Breast epithelium (tissue), 4 donors: ENCODE measurements at places on chromosomes 13 and 19.
A peak's percentile ranks its signal among the peaks of the same experiment; 100 is the strongest.

GRCh38 chr19:5507065-5507909 is 52.1 kb downstream of the ZNRF4 start:
- no peak for DNase-seq

DNA sequence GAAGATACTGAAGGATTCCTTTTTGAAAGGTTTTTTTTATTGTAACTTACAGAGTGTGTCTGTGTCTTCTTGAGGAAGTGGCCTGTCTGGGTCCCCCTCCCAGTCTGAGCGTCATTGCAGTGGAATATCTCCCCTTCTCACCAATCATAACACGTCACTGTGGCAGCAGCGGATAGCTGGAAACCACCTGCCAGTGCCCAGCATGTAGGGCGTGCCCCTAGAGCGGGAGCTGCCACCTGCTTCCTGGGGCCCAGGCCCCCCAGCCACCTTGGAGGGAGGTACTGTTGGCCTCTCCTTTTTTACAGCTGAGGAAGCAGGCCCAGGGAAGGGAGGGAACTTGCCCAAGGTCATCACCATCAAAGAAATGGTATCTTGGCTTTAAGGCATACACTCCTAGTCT is 4.6 kb upstream of the DNM2 start:
- DNase-seq: no peak

- no peak for DNase-seq
Observed at GRCh38 chr13:46213242-46213641, 1.5 kb downstream of the LRRC63 start.

DNA sequence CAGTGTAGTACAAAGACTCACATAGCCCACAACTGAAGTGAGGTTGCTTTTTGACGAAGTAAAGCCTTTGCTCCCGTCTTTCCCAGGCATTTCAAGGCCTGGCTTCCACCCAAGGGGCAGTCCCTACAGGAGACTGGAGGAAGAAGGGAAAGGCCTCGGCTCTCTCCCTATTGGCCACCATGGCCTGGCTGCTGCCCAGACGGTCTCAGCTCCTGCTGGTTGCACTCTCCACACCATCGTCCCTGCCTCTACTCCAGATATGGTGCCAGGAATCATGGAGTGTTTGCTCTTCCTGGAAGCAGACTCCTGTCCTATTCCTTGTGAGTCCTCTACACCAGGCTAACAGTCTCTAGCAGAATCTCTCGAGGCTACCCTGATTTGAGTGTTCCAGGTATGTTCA is 124.1 kb upstream of the UQCRFS1 start:
- DNase-seq: no peak

- DNase-seq: no peak
Observed at GRCh38 chr19:55248704-55249103, 10.1 kb downstream of the PPP6R1 start.

DNA sequence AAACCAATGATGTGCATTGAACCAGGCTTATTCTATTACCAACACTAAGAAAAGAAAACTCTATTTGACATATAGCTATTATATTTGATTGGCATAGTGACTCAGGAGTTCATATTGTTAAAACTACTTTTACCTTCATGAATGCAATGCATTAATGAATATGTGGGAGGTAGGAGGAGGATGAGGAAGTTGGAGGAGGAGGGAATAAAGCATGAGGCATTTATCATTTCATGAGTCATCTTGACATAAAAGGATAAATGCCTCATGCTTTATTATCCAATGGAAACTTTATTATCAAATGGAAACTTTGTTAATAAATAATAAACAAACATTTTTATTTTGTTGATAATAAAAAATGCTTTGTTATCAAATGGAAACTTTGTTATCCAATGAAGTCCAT is 116.5 kb downstream of the SPRY2 start:
- no peak for DNase-seq

GRCh38 chr19:37997911-37998344 is 90.9 kb downstream of the SIPA1L3 start:
- DNase-seq: no peak

GRCh38 chr13:76697288-76697687 is 188.9 kb downstream of the KCTD12 start:
- no peak for DNase-seq

DNA sequence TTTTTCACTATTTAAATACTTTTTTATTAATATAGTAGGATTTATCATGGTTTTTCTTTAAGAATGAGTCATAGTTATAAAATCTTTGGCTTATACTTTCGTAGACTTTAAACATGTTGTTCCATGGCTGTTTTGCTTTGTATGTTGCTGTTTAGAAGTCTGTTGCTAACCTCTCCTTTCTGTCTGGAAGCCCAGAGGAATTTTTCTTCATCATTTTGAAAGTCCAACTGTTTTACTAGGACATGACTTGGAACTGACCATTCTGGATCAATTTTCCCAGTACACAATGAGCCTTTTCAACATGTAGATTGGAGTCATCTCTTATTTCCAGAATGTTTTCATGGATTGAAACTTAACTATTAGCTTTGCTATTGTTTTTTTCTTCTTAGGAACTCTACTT is 7.9 kb downstream of the CAB39L start:
- DNase-seq: no peak

- no peak for DNase-seq
Observed at GRCh38 chr19:42057846-42058245, 12.2 kb downstream of the GRIK5 start.

DNA sequence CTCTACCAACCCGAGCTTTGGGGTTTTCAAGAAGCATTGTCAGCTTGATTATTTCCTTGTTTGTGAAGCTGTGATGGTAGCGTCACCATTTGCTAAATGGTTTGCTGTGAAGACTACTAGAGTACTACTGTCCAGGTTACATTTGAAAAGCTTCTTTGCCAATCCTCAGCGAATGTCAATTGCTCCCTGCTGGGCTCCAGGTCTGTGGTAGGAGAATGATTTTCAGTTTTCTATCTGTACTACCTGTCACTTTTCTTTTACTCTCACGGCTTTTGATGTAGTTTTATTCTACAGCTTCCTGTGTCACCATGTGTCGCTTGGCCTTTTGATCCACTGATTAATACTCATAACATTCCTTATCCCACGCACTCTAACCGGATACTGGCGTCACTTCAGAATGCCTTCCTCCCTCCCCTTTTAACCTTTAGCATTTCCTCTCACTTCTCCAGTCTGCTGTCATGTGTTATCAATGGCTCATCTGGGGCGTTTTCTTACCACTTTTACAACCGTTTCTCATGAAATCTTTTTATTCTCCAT is 7.5 kb upstream of the GPR183 start:
- no peak for DNase-seq

DNA sequence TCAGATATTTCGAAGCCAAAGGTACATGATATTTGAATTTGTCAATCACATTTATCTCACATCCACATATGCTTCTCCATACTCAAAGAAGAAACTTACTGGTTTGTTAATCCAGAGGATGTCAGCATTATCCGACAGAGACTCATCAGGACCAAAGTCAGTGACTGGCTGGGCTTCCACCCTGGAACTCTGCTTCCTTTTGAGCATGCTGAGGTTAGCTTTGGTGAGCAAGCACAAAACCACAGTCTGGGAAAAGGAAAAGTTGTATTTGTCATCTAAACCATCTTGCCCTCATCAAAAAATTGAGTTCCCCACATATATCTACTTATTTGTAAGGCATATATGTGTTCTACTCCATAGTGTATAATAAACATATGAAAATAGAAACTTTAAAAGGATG is 17.4 kb downstream of the NALCN start:
- DNase-seq: no peak

DNA sequence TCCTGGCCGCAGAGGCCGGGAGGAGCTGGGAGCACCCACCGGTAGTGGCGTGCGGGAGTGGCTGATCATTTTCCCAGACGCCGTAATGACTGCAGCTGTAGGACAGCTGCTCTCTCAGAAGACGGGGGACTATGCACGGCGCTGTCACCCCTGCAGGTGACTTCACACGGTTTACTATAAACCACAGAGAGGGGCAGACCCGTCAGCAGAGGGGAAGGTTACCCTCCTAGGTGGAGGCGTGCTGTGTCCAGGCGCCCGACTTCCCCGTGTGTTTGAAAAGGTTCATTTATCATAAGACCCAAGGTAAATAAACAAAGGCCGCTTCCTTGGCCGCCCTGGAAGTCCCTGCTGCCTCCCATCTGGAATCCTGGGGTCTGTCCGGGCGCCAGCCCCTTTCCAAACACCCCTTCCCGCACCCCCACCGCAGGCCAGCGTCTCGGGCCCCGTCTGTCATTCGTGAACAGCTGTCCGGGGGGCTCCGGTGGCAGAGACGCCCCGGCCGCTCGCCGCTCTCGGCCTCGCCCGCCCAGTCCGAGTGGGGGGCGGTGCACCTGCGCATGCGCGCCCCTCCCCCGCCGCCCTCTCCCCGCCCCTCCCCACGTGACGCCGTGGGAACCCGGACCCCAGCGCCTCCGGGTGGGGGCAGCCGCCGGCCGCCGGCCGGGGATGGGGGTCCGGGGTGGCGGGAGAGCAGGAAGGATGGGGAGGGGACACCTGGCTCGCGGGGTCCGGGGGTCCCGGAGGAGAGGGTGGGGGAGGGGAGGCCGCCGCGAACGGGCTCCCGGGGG is 915 bp downstream of the SHC2 start:
- peak; percentile 38 for DNase-seq

DNA sequence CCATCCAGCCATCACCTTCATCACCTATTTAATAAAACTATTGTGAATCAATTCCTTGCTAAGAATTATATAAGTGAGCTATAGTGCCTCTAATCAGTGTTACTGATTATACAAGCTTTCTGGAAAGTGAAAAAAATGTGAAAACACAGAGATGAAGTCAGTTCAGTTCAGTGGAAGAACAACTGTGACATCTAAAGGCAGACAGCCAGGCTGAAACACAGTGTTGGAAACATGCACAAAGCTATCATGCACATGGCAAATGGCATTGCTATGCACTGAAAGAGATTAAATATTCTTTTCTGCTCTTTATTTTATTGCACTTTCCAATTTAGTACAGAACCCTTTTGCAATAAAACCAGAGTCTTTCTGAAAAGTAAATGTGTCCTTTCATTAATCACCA is 294.0 kb downstream of the RBM26 start:
- DNase-seq: no peak

DNA sequence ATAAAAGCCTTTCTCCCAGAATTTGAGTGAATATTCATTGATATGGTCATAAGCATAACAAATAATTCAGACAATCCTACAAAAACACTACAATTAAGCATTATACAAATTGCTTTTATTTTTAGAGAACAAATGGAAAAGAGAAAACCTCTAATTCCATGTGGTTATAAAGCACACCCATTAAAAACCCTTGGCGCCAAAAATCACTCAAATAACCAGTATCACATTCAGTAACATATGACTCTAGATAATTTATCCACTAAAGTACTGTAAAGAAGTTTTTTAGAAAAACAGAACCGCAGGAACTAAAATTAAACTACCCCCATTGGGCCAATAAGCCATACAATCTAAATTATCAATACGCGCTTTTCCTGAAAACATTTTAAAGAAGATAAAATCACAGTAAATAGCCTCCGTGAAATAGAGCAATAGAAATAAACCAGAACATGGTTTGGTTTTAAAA is 569 bp downstream of the LCP1 start:
- DNase-seq: no peak

- no peak for DNase-seq
Observed at GRCh38 chr19:43643326-43643725, 3.7 kb upstream of the CADM4 start.

DNA sequence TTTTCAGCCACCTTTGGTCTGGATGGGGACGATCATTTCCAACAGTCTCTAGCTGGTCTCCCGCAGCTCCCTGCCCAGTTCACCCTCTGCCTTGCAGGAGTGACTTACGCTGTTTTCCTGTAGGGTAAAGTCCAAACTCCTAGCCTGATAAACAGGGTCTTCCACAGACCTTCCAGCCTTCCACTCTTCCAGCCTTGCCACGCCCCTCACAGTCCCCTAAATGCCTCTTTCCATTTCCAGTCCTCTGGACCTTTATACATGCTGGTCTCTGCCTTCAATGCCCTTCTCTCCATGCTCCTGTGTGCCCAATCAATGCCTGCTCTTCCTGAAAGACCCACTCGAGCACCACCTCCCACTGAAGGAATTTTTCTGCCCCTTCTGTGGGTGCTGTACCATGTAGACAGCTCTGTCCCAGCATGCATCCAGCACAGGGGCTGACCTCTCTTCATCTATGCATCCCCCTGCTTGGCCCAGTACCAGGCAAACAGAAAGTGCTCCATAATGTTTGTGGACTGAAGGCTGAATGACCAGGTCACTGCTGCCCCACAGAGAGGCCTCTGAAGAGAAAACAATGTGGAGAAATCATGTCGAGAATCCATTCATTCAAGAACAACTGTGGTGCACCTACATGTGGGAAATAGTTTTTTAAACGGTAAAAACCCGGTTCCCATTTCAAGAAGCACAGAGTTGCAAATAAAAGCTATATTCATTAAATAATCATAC is 4.6 kb downstream of the ATP7B start:
- DNase-seq: no peak

GRCh38 chr19:30068528-30069395 is 126.7 kb downstream of the URI1 start:
- peak; percentile 25 for DNase-seq

DNA sequence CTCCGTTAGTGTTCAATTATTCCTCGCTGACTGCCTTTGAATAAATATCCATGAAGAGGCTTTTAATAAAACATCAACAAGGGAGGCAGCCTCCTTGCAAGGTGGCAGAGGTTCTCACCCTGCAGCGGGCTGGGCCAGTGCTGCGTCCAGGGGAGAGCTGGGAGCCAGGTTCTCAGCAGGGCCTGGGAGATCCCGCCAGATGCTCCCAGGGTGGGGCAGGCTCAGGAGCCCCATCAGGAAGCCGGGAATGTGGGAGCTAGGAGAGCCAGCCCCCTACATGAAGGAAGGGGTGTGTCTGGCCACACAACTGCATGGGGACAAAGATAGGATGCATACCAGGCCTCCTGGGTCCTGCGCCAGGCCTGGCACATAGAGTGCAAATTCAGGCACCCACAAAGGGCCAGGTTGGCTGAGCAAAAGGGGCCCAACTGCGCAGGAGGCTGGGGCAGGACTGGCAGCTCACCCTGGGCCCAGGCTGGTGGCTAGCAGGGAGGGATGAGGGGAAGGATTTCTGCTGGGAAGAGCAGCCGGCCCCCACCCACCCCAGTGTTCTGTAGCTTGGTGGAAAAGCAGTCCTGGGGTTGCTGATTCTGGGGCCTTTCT is 22.8 kb downstream of the VSTM2B start:
- DNase-seq: peak; percentile 35

DNA sequence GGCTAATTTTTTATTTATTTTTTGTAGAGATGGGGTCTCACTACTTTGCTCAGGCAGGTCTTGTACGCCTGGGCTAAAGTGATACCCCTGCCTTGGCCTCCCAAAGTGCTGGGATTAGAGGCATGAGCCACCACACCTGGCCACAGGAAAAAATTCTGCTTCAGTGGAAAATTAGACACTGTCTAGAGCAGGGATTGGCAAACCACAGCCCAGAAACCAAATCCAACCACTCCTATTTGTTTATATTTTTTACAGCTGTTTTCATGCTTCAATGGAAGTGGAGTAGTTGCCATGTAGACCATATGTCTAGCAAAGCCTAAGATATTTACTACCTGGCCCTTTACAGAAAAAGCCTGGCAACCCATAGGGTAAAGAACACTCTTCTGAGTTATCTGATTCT is 123.7 kb upstream of the MRI1 start:
- DNase-seq: no peak

- no peak for DNase-seq
Observed at GRCh38 chr13:112249644-112250610, 126.2 kb upstream of the SPACA7 start.
